Inflammatory macrophage (primary cell): ENCODE measurements at places on chromosomes 6 and 20.

DNA sequence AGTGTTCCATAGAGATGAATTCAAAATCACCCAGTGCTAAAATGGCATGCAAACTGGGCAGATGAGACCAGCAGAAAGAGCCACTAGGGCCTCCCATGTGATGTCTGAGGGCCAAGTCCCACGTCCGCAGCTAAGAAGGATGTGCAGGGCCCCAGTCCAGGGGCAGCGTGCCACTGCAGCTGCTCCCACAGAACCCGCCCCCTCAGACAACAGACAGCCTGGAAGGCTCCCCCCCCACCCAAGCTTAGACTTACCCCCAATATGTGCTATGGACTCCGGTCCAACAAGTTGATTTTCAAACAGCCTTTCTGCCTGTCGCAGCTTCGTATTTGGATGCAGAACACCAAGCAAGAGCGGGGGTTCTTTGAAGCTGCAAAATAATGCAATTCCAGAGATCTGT, 14.0 kb downstream of the APMAP start:
- DNase-seq, result no peak

DNA sequence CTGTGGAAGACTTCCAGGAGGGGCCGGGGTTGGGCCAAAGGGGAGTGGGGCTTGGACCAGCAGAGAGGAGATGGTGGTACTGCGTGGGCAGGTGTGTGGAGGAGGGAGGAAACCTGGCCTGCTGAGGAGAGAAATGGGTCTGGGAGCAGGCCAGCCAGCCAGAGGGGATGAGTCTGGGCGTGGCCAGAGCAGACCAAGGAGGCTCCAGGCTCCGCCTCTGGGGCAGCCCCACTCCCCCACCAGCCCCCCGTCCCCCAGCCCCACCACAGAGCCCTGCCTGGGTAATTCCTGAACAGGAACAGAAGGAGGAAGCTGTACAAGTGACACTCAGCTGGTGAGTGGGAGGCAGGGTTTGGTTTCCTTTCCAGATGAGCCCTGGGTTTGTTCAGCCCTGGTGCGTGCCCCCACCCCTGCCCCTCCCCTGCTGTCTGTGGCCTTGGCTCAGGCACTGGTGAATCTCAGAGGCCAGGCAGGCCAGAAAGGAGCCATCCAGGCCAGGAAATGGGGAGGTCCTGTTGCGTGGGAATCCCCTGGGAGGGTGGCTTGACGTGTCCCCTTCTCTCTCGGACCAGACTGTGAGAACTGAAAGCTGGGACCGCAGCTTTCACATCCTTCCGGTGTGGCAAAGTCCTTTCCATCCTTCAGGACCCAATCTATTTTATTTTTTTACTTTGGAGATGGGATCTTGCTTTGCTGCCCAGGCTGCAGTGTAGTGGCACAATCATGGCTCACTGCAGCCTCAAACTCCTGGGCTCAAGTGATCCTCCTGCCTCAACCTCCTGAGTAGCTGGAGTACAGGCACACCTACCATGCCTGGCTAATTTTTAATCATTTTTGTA, 9.4 kb upstream of the SRC start:
- DNase-seq, result peak; percentile 94

DNA sequence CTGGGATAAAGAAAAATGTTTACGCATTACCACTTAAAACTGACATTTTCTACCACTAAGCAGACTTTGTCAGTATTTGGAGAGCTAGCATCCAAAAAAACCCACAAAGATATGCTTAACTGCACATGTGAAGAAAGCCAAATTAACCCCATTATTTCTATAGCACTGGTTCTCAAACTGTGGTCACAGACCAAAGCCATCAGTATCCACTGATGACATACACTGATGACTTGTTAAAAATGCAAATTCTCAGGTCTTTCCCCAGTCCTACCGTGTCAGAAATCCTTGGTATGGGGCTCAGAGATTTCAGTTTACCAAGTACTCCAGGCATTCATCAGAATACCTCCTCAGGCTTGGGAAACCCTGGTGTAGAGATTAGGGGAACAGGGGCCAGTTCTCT, 230.2 kb downstream of the PTPRK start:
- no peak for DNase-seq

- DNase-seq, result no peak
Measured at GRCh38 chr6:150490586-150490985, 109.1 kb upstream of the PLEKHG1 start.

GRCh38 chr6:149114167-149114566, 203.3 kb upstream of the TAB2 start:
- no peak for DNase-seq

GRCh38 chr6:35248300-35248699, 11.2 kb upstream of the ZNF76 start:
- no peak for DNase-seq

GRCh38 chr6:165661664-165662025, 1.4 kb downstream of the PDE10A start:
- DNase-seq, result no peak

DNA sequence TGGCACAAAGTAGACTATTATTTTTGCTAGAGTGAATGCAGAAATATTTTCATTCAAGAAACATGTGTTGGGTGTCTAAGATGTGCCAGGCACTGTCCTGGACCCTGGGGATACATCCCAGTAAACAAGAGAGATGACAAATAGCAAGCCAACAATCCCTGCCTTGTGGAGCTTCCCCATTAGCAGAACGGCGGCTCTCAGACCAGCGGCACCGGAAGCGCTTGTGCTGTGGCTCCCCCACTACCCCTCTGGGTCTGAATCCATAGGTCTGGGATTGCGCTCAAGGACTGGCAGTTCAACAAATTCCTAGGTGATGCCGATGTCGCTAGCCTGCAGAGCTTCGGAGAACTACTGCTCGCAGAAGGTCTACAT, 98.5 kb upstream of the AGPAT4 start:
- no peak for DNase-seq

- DNase-seq, result no peak
Measured at GRCh38 chr6:31797588-31797987, 2.0 kb upstream of the VARS1 start.

GRCh38 chr6:26215585-26216358, 128.5 kb downstream of the HFE start:
- DNase-seq, result no peak

DNA sequence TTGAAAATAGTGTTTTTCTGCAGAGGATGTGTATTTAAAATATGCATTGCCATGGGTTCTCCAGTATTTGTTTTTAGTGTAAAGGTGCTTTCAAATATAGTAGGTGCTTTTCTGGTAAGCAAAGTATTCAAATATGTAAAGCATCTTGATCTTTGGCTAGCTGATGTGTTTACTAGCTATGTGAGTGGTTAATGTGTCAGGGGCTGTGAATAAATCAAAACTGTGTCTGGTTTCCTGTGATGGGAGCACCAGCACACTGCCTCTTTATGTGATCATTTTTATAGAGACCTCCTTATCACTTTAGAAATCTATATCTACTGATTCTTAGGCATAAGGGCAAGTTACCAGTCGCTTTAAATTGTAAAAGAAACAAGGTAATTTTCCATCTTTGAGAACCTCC, 388.9 kb upstream of the MAN1A1 start:
- DNase-seq, result no peak

- no peak for DNase-seq
Measured at GRCh38 chr6:26267083-26267589, 97.9 kb upstream of the BTN3A2 start.

GRCh38 chr6:85726206-85726605, 83.5 kb upstream of the SYNCRIP start:
- DNase-seq, result no peak

GRCh38 chr20:41101660-41102059, 35.7 kb upstream of the PLCG1 start:
- DNase-seq, result no peak

- DNase-seq, result no peak
Measured at GRCh38 chr6:93272211-93272610, 147.1 kb downstream of the EPHA7 start.

DNA sequence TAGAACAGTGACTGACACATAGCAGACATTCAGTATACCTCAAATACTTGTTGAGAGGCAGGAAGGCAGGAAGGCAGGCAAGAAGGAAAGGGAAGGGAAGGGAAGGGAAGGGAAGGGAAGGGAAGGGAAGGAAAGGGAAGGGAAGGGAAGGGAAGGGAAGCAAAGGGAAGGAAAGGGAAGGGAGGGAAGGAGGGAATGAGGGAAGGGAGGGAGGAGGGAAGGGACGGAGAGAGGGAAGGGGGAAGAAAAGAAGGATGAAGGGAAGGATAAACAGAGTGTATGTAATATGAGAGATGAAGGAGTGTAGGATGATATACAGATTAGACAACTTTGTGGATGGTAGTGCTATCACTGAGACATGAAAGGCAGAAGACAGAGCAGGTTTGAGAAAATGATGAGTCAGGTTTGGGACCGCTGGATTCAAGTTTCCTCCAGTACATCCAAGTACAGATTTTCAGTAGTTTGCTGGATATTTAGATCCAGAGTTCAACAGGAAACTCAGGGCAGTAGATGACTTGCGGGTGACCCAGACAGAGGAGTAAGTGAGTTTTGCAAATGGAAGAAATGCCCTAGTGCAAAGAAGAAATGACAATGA, 85.9 kb downstream of the MAFB start:
- no peak for DNase-seq

GRCh38 chr6:126376682-126377081, 36.8 kb downstream of the CENPW start:
- DNase-seq, result no peak

- no peak for DNase-seq
Measured at GRCh38 chr6:11917951-11918738, 94.0 kb upstream of the HIVEP1 start.

- no peak for DNase-seq
Measured at GRCh38 chr20:11020712-11021111, 346.9 kb upstream of the JAG1 start.

GRCh38 chr6:44529146-44529905, 141.8 kb downstream of the CDC5L start:
- no peak for DNase-seq

DNA sequence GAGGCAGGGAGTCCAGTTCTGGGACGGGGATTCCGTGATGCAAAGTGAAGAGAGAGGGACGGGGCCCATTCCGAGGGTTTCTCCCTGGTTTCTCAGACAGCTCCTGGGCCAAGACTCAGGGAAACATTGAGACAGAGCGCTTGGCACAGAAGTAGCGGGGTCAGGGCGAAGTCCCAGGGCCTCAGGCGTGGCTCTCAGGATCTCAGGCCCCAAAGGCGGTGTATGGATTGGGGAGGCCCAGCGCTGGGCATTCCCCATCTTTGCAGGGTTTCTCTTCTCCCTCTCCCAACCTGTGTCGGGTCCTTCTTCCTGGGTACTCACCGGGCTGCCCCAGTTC, 35.9 kb upstream of the HLA-G start:
- no peak for DNase-seq

DNA sequence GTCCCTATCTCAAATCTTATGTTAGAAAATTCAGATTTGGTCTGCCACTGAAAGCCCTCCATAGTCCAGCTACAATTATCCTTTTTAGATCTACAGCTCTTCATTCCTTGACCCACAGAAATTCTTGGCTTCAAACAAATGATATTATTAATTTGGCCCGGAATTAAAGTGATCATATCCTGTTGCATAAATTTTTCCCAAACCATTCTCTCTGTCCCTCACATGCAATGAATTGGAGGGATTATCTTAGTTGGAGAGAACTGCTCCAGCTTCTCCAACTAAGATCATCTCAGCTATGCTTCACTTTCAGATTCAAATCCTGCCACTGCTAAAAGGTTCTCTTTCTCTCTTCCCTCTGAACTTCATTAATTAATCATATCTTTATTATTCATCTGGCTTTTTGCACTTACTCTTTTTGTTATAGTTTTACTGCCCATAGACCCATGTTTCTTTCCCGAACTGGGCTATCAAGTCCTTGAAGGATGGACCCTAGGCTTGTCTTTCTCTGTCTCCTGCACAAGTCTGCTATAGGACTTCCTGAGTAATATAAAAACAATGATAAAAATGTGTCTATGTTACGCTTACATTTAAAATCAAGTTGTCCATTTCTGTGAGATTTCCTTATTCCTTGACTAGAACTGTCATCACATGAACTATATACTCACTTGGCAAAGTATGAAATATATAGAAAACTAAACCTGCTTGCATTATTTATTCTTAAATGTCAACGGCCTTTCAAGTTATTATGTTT, 493.9 kb upstream of the MARCKS start:
- DNase-seq, result no peak

DNA sequence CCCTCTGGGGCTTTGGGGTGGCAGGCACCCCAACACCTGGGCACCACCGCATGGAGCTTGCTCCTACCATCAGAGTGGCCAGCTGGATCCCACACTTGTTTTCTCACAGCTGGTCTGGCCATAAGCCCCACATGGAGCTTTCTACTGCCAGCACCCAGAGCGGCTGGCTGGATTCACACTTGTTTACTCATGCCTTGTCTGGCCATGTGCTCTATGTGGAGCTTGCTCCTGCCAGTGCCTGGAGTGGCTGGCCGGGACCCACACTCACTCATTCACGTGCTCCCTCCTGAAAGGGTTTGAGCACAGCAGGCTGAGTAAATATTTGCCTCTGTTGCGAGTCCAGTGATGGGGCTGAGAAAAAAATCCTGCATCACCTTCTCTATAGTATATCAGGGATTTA, 487.0 kb downstream of the CD109 start:
- DNase-seq, result no peak

- no peak for DNase-seq
Measured at GRCh38 chr20:38157635-38158495, 7.2 kb downstream of the TGM2 start.

DNA sequence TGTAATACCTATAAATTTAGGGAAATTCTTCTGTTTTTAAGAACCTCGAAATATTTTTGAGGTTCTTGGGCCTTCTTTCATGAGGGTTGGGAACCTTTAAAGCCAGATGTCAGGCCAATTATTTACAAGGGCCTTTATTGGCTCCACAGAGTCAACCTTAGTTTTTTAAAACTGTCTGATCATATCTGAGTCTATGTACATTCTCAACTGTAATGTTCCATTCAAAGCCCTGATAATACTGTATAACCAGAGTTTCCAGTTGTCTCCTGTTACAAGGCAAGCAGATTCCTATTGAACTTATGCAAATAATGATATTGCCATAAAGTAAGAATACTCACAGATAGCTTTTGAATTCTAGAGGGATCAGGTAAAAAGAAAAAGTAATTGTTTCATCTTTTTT, 545.5 kb downstream of the EPM2A start:
- no peak for DNase-seq

GRCh38 chr6:49668083-49668511, 31.5 kb upstream of the RHAG start:
- DNase-seq, result no peak

DNA sequence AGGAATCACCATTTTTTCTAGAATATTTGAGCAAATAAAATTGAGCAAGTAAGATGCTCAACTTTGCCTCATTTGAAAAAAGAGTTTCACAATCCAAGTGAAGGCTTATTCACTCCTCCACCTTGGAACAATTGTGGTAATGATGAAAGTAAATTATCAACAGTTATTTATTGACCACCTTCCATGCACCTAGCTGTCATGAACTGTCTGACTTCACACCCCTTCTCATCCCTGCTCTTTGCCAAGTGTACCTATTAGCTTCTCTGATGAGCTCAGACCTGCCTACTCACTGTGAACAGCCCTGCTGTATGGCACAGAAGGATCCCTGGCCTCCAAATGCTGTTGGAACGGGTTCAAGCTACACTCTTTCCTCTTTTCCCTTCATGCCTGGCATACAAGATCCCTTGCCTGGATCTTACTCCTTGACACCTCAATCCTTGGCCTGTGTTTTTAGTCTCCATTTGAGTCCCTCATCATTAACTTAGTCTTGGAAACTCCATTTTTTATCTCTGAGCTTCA, 99.0 kb upstream of the PREP start:
- no peak for DNase-seq
